ENCODE measurements at places on chromosomes 12 and 14.

DNA sequence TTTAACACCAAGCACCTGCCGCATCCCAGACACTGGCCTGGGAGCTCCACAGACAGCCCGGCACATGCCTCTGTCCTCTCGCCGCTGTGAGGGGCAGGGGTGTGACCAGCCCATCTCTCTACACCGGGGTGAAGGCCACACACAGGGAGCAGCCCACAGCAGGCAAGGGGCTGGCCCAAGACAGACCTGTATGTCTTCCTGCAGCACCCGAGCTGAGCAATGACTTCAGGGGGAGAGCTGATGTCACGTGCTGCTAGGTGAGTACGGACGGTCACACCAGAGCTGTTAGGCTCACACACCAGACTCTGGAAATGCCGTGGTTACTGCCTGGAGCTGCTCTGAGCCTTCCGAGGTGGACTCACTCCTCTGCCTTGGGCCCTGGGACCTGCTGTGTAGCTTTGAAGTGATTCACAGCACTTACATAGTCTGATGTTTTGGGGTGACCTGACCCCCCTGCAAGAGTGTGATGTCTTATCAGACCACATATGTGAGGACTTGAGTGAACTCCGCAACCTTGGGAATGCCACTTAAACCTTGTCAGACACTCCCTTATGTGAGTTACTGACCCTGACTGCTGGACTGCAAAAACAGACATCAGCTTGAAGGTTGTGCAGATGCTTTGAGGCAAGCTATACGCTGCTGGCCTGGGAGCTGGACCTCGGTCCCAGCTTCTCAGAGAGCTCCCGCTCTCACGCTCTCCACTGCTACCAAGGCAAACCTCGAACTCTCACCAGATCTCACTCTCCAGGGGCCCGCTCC is 1.8 kb downstream of the XRCC3 start:
- no peak for DNase-seq

GRCh38 chr12:56013482-56013881 is 7.4 kb upstream of the IKZF4 start:
- no peak for DNase-seq

GRCh38 chr12:52601671-52602070 is 408 bp upstream of the KRT72 start:
- DNase-seq: no peak

- no peak for DNase-seq
Measured at GRCh38 chr12:93832131-93832530, 155.0 kb downstream of the CRADD start.

DNA sequence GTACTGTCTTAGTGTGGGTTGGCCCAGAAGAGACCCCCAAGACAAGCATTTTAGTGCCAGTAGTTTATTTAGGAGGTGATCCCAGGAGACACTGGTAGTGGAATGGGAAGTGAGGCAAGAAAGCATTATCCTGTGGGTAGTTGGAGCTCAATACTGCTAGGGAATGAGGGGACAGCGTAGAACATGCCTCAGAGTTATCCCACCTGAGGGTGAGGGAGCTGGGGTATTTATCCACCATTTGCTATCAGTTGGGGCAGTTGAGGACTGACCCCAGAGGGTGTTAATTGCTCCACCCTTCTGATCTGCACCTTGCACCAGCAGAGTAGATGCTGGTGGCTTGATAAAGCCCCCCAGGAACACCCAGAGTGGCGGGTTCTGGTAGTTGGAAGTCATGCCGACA is 37.9 kb downstream of the RHOF start:
- DNase-seq: no peak

DNA sequence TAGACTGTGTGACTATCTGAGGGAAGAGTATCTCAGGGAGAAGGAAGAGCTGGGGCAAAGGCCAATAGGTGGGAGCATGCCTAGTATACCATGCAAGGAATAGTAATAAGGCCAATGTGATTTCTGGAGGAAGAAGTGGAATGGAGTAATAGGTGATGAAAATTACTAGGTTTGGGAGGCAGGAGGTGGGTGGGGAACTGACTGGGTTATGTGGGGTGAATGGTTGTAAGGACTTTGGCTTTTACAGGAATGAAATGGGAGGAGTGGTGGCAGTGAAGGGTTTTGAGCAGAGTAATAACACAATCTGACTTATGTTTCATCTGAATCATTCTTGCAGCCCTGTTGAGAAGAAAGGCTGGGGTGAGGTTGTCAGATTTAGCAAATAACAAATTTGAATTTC is 30.9 kb downstream of the NUBPL start:
- no peak for DNase-seq

- DNase-seq: no peak
Measured at GRCh38 chr14:55450124-55450523, 9.7 kb upstream of the TBPL2 start.

- no peak for DNase-seq
Measured at GRCh38 chr12:1424674-1425395, 169.5 kb downstream of the FBXL14 start.

DNA sequence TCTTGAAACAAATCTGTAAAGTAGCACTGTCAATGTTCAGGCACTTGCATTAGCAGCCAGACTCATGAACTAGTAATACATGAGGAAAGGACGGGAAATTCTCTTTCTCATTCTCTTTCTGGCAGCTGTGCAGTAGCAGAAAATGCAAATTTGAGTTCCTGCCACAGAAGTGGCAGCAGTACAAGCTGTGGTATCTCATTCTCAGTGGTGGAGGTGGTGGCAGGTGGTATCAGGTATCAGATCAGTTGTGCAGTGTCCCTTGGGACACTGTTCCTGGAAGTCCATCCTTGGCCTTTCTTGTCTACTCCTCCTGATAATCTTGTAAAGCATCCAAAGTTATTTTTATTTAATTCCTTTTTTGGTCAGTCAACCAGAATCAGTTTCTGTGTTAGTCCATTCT is 103.0 kb downstream of the C12orf42 start:
- no peak for DNase-seq

- DNase-seq: no peak
Measured at GRCh38 chr12:25518512-25518911, 34.6 kb downstream of the LMNTD1 start.

GRCh38 chr14:103882503-103883262 is 35.3 kb upstream of the PPP1R13B start:
- DNase-seq: no peak

DNA sequence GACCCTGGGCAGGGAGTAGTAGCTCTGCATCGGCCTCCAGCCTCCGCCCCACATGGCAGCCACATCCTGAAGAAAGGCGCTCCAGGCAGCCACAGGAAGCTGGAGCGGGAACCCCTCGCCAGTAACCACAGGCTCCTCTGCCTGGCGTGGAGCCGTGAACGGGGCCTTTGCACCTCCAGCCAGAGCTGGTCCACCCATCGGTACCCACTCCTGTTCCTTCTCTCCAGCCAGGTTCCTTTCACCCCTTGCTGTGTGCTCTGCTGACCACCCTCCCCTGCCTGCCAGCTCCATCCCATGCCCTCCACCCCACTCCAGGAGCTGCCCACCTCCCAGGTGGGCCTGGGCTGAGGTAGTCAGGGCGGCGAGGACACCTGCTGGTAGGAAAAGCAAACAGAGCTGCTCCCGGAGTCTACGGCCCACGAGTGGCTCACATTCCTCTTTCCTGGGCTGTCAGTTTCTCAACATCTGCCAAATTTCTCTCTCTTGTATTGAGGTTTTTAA is 2.7 kb downstream of the TGFB3 start:
- DNase-seq: no peak

GRCh38 chr14:20857630-20858261 is 33.4 kb upstream of the RNASE3 start:
- no peak for DNase-seq

GRCh38 chr14:20866963-20867362 is 24.2 kb upstream of the RNASE3 start:
- no peak for DNase-seq

GRCh38 chr12:48793696-48794095 is 4.8 kb upstream of the ADCY6 start:
- no peak for DNase-seq

GRCh38 chr14:104387022-104388010 is 192.2 kb upstream of the C14orf180 start:
- no peak for DNase-seq

DNA sequence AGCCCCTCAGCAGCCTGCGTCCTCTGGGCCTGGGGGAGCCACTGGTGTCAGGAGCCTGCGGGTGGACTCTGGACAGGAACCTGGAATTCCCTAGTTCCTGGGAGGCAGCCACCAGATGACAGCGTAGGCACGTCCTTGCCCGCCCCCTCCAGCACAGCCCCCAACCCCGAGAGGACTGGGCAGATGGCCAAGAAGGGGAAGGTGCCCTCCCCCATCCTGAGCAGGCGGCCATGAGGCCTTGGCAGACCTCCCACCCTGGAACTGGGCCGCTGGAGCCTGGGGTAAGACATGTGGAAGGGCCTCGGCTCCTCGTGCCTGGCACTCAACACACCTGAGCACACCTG is 60.4 kb upstream of the FBRSL1 start:
- no peak for DNase-seq

DNA sequence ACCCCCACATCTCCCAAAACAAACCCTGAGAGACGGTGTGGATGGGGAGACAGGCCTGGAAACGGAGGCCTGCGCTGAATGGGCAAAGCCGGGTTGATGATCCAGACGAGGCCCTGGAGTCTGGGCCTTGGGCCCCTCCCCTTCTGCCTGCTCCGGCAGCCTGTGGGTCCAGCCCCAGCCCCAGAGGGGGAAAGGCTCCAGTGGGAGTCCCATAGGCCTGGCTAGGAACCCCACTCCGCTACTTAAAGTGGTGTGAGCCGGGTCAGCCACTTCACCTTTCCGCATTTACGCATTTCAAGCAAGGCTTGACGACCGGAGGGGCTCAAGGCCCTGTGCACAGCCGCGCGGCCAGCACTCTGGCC is 695 bp upstream of the TNFAIP2 start:
- no peak for DNase-seq

DNA sequence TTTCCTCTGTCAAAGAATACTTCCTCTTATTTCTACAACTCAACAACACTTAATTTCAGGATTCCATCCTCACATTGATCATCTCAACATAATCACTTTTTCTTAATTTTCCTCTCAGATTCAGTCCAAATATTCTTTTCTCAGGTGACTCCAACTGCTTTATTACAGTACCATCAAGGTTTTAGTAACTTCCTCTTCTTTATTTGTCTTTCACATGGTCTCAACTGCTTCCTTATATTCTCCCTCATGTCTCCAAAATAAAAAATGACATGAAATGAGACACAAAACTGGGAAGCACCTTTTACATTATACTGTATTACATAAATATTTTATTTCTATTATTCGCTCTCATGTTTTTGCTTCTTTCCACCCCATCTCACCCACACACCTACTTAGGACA is 55.5 kb downstream of the PPP2R5E start:
- no peak for DNase-seq

DNA sequence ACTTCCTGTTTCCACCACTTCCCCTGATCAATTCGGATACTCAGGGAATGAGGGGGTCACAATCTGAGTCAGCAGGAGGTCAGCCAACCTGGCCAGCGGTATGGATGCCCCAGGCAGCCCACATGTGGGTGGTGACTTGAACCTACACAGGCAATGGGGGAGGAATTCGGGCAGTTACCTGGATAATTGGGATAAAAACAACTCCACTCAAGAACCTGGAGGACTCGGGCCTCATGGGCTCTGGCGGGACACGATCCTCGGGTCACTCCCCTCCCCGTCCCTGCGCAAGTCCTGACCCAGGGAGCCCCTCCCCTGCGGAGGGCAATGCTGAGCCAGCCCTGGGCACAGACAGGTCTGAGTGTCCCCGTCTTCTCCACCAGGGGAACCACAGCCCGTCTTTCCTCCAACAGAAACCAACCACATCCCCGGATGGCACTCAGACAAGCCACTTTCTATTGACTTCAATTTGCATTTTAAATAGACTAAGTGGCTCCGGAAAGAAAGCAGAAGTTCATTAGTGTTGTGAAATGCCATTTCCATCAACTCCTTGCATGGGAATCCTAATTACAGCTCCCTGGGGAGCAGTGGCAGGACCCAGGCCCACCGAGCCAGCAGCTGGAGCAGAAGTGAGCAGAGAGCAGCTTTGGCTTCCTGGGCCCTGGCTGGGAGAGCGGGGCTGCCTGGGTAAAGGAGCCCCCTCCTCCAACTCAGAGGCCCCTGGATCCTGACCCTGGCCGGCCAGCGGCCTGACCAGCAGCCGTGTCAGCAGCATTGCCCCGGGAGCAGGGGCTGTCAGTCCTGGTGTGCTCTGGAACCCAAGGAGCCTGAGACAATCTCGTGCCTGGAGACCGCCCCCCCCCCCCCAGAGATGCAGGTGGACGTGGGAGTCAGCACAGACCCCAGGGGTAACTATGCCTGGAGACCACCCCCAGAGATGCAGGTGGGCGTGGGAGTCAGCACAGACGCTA is 374.1 kb downstream of the ADGRD1 start:
- DNase-seq: no peak

GRCh38 chr14:99431986-99432385 is 48.7 kb downstream of the SETD3 start:
- DNase-seq: no peak

DNA sequence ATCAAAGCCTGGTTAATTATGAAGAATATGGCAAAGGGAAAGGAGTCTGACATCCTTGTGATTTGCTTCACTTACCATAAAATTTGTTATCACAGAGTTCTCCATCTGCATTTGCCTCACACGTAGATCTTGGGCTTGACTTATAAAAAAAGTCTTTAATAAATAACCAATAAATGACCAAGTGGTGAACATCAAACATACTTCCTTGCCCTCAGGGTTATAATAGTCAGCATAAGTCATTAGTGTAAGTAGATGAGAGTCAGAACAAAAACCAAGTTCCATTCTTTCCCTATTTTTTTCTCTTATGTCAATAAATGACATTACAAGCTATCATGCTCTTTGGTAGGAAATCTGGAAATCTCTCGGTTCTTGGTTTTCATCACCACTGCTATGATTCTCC is 635.4 kb upstream of the ATXN7L3B start:
- no peak for DNase-seq

DNA sequence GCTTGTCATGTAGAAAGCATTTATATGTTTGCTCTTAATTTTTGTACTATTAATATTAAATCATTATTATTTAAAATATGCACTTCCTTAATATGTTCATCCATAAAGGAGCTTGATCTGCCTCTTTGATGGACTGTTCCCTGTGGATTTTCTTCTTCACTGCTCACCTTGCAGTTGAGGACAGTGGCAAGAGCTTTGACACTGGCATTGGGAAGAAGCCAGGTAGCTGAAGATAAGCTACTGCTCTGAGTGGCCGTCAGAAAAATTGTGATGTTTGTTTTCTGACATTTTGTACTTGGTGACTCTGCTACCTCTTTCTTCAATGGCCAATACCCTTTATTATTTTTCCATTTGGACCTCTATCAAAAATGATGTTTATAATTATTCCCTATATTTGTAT is 349.4 kb upstream of the NOVA1 start:
- DNase-seq: no peak

Measured in NCI-H1417 treated with DMSO at 0.1 percent for 48 hours (cell line).